ENCODE measurements at places on chromosomes 6 and 20.
A peak's percentile ranks its signal among the peaks of the same experiment; 100 is the strongest.

GRCh38 chr20:17061715-17062114 is 165.1 kb upstream of the PCSK2 start:
- DNase-seq: no peak

DNA sequence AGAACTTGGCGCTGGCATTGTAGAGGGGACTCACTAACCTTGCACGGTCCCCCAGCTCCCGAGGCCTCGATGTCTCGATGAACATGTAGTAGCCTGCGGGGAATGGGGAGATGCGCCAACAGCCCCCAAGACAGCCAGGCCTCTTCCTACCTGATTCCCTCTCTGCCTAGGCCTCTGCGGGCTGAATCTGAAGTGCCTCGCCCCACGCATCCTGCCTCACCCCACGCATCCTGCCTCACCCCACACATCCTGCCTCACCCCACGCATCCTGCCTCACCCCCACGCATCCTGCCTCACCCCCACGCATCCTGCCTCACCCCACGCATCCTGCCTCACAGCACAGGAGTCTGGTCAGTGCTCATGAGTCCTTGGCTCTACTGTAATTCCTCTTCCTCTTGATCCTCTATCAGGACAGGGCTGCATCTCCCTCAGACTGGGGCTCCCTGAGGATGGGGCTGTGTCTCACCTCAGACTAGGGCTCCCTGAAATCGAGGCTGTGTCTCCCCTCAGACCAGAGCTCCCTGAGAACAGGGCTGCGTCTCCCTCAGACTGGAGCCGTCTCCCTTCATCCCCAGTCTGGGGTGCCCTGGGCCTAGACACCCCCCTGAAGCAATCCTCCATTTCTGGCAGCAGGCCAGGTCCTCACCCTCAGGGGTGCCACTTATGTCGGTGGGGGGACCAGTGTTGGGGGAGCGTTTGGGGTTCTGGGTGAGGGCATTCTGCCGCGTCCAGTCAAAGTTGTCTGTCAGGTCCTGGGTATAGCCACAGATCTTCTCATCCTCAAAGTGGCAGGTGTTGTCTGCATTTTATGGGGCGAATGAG is 53.6 kb downstream of the MDGA1 start:
- DNase-seq: no peak

DNA sequence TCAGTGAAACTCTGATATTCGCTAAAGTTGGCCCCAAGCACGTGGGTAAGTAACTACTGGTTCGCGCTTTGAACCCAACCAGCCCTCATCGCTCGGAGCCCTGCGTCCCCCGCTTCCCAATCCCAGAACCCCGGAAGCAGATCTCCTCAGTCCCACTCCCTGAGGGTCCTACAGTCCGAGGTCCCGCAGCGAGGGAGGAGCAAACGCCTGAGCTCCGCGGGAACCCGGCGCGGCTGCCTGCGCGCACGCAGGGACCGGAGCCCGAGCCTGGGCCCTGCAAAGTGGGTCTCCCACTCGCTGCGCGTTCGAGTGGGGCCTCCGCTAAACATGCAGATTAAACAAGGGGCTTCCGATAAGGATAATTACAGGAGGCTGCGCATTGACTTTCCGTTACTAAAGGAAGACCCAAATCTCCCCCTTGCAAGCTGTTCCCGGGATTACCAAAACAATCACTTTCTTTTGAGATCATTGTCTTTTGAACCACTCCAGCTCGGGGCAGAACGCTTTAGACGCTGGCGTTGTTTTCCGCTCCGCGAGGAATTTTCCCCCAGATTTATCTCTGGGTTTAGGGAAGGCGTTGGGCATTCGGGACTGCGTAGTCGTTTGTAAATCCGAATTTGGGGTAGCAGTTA is 1.3 kb upstream of the VSX1 start:
- no peak for DNase-seq

DNA sequence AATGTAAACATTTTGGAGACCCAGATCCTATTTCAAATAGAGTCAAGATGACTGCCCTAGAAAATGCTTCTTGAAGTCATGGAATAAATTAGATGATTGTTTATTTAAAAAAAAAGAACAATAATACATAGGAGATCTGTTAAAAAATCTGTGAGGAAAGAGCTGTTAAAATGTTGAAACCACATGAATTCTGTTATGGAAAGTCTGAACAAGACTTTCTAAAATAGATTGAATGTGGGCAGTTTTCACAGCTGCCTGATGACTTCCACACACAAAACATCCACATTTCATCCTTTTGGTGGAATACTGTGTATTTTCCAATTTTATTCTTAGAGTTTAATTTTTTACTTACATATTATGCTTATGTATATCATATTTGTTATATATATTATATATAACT is 186.1 kb downstream of the LAMA2 start:
- no peak for DNase-seq

- no peak for DNase-seq
Observed at GRCh38 chr6:82980086-82980485, 85.6 kb downstream of the UBE3D start.

DNA sequence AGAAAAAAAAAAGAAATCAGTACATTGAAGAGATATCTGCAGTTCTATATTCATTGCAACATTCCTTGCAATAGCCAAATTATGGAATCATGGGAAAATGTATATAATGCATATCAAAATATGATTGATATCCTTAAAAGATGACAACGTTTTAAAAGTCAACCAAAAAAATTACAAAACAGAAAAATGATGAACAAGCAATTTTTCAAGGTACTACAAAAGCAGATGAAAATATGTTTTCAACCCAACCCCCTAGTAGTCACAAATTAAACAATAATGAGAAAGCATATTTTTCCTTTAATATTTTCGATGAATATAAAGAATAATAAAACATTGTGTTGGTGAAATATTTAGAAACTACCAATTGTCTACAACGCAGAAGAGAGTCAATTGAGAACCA is 497.6 kb downstream of the MEI4 start:
- DNase-seq: no peak

DNA sequence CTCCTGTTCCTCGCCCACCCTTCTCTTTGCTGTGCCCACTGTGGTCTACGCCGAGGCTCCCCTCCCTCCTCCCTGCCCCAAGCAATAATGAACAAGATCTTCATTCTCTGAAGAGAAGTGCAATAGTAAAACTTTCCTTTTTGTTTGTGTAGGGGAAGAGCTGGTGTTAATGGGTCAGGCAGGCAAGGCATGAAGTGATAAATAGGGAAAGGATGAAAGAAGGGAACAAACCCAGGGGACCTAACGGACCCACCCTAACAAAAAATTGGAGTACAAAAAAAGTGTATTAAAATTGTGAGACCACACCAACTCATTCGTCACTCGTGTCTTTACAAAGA is 66.9 kb downstream of the ZBTB2 start:
- DNase-seq: no peak

DNA sequence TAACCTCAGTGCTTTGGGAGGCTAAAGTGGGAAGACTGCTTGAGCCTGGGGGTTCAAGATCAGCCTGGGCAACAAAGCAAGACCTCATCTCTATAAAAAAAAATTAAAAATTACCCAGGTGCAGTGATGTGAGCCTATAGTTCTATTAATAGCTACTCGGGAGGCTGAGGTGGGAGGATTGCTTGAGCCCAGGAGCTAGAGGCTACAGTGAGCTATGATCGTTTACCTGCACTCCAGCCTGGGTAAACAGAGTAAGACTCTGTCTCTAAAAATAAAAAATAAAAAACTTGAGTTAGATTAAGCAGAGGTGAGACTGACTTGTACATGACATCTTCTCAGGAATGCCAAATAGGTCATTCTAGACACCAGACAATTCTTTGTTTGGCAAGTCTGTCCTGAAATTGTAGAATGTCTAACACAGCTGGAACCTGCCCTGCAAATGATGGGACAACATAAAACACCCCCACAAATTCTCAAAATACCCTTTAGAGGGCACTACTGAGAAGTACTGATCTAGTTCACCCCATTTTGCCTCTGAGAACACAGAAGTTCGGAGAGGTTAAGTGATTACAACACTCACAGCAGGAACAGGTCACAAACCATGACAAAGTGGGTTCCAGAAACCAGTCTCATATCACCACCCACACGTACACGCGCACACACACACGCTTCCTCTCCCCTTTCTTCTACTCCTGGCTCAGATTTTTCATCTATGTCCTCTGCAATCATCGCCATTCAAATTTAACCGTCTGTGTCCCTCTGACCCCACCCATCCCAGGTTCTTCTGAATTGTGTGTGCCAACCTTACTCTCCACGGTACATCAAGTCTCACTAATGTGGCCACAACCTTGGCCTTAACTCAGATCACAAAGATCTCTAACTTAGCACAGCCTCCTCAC is 38.3 kb downstream of the ARHGAP18 start:
- no peak for DNase-seq

GRCh38 chr20:57577679-57578475 is 17.0 kb downstream of the PCK1 start:
- no peak for DNase-seq

DNA sequence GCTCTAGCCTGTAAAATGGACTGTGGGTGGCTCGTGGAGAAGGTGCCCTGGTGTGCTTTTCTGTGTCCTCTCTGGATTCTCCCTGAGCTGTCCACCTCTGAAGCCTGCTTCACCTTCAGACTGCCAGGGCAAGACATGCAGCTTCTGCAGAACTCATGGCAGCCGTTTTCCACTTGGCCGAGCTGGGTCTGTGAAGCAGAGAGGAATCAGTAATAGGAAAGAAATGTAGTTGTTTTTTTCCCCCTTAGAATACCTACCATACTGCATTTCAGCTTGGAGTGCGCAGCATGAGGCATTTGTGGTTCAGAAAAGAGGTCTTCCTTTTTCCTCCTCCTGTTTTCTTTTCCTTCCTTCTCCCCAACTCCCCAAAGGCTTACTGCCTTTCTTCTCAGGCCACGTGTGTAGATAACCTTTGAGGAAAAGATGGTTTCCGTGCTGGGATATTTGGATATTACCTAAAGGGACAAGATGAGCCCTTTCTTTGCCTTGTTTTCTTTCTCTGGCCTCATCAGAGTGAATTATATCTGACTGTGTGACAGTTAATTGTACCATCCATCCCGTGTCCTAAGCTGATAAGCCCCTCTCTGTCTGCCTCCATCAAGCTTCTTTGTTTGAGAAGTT is 39.4 kb downstream of the RREB1 start:
- DNase-seq: no peak

DNA sequence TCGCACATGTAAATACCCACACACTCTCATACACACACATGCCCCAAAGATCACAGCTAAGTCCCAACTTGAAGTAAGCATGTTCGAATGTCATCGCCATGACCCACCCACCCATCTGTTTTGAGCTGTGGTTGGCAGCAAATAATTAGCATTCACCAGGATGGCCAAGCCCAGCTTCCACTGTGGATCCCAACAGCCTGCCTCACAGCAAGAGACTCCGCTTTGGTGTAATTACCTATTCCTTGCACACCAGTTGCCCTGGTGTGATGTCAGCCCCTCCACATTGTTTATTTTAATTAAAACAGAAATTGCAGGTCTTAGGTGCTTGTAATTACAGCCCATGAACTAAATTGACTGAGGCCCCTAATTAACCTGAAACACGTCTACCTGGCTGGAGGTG is 81.1 kb downstream of the MAFB start:
- no peak for DNase-seq

- DNase-seq: no peak
Observed at GRCh38 chr20:46913329-46914044, 18.8 kb downstream of the EYA2 start.

DNA sequence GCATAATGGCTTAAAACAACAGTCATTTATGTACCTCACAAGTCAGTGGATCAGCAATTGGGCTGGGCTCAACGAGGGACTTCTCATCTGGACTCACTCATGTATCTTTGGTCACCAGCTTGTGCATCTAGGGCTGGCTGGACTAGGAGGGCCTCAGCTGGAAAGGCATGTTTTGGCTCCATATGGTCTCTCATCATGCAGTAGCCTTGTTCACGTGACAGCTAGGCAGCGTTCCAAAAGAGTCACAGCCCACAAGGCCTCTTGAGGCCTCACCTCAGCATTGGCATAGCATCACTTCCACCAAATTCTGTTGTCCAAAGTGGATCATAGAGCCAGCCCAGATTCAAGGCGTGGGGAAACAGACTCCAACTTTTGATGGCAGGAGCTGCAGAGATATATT is 110.1 kb downstream of the MAFB start:
- DNase-seq: no peak

- DNase-seq: peak; percentile 57
Observed at GRCh38 chr6:21679761-21680265, 86.3 kb downstream of the SOX4 start.

DNA sequence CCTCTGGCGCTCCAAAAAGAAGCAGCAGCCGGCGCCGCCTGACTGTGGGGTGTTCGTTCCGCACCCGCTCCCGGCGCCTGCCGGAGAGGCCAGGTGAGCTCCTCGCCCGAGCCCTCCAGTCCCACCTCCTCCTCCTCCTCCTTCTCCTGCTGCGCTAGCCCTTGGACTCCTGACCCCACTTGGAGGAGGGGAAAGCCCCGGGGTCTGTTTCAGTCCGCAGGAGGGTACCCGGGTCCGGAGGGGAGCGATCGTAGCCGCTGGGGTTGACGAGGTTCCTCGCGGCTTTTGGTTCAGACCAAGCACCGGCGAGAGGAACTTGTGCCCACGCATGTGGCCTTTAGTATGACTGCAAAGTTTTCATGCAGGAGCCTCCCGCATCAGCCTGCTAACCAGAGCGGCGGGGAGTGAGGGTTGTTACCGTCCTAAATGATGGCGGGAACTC is 493 bp downstream of the CRYBG1 start:
- no peak for DNase-seq

DNA sequence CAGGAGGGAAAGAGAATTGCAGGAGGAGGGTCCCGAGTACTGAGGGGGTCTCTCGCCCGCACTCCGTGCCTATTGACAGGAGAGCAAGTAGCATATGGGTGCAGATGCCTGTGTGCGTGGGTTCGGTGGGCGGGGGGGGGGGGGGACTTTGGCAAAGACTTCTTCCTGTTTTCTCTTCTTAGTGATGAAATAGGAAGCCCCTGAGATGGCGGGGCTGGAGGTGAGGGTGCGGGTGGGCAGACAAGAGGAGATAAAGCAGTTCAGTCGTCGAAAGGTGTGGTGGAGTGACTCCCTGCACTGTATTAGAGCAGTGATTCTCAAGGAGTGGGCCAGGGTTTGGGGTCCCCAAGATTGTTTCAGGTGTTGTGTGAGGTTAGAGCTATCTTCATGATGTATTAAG is 3.7 kb downstream of the NAA20 start:
- no peak for DNase-seq

GRCh38 chr6:53441761-53442160 is 93.0 kb upstream of the ELOVL5 start:
- no peak for DNase-seq

DNA sequence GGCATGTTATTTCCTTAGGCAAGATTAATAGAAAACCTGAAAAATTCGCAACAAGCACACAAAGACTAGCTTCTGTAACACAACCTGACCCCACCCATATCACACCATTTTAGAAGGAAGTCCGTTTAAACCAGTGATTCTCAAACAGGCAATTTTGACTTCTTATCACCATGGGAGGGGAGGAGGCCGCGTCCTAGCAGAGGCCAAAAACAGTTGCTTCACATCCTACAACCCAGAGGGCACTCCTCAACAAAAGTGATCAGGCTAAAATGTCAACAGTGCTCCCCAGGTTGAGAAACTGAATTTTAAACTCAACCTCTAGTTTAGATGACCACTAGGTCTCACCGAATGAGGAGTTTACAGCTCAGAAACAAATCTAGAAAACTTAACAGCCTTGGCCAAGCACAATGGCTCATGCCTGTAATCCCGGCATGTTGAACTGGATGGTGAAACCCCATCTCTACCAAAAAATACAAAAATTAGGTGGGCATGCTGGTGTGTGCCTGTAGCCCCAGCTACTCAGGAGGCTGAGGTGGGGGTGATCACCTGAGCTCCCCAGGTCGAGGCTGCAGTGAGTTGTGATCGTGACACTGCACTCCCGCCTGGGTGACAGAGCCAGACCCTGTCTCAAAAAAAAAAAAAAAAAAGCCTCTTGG is 3.4 kb downstream of the SNX5 start:
- DNase-seq: no peak

All from H54 (cell line).